ENCODE measurements at places on chromosomes 4 and X.

- no peak for DNase-seq
Measured at GRCh38 chr4:105679186-105679585, 29.3 kb downstream of the INTS12 start.

GRCh38 chrX:47218280-47218919 lies at the start of gene CDK16:
CDK16 (plus strand) TSS chrX:47218681; CDS start chrX:47223558, 4,877 bp downstream.
- DNase-seq, result peak; percentile 40

DNA sequence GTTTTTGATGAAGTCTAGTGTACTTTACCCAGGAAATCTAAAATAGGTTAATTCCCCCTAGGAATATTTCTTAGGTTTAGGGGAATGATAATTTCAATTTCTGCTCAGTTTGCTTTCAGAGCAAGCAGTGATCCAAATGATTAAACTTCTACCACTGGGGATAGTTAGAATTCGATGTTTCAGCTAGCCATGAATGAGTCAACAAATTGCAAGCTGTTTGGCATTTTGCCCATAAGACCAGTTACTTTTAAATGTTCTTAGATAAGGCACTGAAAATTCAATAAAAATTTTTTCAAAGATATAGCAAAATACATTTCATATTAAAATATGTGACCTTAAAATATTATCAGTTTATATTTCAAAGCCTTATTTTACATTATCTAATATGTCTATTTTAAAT lies 993.6 kb downstream of the ARAP2 start:
- DNase-seq, result no peak

- no peak for DNase-seq
Measured at GRCh38 chr4:66639361-66639760, 905.9 kb downstream of the CENPC start.

- no peak for DNase-seq
Measured at GRCh38 chr4:152962150-152962549, 26.0 kb downstream of the FHDC1 start.

GRCh38 chr4:74961230-74961629 lies 28.3 kb downstream of the PARM1 start:
- no peak for DNase-seq

DNA sequence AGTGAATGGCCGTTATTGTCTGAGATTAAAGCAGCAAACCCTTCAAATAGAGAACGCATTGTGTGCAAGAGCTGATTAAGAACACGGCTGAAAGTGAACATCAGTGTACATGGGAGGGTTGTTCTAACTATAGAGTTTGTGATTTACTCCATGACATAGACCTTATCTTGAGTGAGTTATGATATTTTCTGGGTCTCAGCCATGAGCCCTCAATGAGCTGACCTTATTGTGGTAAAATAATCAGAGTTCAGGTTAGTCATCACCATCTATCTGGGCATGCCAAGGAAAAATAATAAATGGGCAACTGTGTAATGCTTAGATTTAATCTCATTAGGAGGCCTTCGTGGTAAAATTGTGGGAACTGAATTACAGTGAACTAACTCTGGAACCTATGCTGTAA lies 33.2 kb upstream of the CLDN24 start:
- no peak for DNase-seq

DNA sequence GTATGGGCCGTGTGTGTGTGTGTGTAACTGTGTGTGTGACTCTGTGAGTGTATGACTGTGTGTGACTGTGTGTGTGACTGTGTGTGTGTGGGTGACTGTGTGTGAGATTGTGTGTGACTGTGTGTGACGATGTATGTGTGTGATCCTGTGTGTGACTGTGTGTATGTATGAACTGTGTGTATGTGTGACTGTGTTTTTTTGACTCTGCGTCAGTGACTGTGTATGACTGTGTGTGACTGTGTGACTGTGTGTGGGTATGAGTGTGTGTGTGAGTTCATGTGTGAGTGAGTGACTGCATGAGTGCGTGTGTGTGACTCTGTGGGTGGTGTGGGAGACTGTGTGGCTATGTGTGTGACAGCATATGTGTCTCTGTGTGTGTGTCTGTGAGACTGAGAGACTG lies 81.8 kb downstream of the ZNF718 start:
- no peak for DNase-seq

DNA sequence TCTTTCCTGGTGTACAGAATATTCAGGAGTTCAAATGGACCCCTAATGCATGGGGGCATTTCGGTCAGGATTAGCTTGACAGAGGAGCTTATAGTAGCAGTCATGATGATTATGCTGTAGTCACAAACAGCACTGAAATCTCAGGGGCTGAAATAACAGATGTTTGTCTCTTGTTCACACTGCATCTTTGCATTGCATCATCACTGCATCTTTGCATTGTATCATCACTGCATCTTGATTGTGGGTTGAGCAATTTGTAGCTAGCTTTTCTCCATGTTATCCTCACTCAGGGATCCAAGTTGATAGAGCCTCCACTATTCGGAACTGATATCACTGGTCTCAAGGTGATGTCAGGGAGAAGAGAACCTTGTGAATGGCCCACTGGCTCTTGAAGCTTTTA lies 160.9 kb downstream of the GATB start:
- no peak for DNase-seq

DNA sequence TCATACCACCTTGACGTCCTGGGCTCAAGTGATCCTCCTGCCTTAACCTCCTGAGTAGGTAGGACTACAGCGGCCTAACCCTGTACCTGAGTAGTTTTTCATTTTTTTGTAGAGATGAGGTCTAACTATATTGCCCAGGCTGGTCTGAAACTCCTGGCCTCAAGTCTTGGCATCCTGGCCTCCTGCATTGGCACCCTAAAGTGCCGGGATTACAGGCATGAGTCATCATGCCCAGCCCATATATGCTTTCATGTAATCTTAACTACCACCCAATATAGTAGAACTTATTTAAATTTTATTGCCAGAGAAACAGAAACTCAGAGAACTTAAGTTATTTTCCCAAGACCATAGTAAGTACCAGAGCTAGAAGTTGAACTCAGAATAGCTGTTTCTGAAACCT lies 27.1 kb downstream of the AFM start:
- no peak for DNase-seq

- no peak for DNase-seq
Measured at GRCh38 chrX:63782515-63782914, 2.5 kb downstream of the ARHGEF9 start.

- DNase-seq, result no peak
Measured at GRCh38 chr4:33262824-33263223, 2542.7 kb downstream of the PCDH7 start.

DNA sequence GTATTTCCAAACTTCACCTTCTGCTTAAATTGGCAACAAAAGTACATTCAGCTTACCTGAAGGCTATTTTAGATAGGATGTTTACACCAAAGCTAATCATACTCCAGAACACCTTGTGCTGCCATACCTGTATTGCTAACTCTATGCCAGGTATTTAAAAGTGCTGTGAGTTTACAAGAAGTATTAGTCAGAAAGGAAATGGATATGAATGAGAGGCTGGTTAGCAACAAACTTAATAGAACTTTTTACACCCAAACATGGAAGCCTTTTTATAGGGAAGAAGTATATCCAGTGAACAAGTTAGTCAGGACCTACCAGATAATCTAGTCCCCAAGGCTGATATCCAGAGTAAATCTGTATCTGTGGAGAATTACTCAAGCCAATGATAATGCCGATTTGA lies 131.2 kb upstream of the SPRY1 start:
- no peak for DNase-seq

- DNase-seq, result no peak
Measured at GRCh38 chr4:44871133-44871532, 144.8 kb upstream of the GNPDA2 start.

GRCh38 chr4:4647041-4647440 lies 105.2 kb upstream of the STX18 start:
- DNase-seq, result no peak

GRCh38 chr4:147054228-147054872 lies 108.7 kb upstream of the TTC29 start:
- no peak for DNase-seq

DNA sequence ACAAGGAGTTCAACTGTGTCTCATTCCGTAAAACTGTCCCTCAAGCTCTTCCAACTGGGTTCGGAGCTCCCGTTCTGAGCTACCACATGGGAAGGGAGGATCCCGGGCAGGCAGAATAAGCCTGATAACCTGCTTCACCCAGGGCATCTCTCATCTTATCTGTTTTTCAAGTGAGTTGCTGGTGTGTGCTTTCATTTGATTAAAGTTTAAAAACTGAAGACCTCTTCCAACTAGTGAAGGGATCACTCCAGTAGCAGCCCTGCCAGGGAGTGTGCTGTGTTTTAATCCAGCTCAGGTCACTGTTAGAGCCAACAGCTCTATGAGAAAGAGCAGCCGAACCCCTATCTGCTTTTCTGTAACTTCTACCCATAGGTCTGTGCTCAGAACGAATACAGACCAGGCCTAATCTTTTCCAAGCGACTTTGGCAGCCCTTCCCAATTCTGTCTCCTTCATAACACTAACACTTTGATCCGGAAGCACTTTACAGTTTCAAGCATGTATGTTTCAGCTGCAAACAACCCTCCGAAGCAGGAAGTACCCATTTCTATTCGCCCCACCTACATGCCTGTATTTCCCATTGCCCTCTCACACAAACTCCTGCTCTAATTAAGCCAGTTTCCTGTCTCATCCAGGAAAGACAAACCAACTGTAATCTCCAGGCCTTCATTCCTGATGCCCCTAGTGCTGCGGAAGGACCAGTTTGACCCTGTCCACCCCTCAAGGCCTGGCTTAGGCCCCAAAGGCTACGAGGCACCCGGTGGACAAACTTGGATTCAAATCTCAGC lies 60.9 kb downstream of the IRF2 start:
- DNase-seq, result no peak

DNA sequence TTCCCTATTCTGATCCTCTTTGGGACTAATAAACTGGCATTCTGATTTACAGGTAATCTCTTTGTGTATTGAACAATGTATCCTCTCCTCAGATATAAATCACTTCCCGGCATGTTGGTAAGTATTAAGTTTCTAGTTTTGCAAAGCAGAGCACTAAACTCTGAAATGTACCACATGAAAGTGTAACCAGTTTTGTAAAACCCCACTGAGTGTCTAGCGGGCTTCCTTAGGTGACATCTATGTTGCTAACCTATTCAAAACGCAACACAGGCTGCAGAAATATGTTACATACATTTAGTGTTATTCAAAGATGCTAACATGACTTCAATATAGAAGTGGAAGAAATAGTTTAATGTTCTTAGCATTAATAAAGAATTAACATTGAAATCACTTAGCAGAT lies 25.2 kb downstream of the DNAJB14 start:
- DNase-seq, result no peak

DNA sequence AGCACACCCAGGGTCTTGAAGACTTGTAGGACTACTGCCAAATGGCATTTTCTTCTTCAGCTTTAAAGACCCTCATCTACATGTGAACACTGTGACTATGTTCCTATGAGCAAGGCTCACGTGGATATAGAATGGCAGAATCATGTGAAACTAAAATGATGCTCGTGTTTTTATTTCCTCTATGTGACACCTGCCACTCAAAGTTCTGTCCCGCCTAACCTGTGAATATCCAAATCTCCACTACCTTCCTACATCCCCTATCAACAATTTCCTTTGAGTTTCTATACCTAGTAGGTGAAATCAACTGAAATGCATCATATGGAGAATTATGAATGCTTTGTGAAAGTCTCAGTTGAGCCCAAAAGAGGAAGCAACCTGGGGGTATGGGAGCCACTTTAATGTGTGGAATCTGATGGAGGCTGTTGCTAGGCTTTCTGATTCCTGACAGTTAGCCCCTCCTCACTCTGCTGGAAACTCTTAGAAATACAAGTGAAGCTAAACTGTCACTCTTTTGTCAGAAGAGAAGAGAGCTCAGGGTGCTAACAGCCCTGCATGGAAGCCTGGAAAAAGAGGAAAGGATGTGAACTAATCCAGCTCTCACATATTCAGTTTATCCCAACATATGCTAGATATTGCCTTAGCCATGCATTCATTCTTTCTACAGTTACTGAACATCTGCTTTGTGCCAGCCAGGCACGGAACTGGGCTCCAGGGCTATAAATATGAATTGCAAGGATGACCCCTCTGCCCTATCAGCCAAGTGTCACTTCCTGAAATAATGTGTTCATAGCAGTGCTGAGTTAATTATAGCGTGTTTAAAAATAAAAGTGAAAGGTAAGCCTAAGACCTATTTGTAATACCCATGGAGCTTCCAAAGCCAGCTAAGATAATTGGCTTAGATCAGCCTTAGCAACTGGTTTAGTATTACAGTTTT lies 11.0 kb downstream of the LHFPL1 start:
- no peak for DNase-seq

- DNase-seq, result peak; percentile 14
Measured at GRCh38 chr4:11489453-11490083, 60.9 kb upstream of the HS3ST1 start.

DNA sequence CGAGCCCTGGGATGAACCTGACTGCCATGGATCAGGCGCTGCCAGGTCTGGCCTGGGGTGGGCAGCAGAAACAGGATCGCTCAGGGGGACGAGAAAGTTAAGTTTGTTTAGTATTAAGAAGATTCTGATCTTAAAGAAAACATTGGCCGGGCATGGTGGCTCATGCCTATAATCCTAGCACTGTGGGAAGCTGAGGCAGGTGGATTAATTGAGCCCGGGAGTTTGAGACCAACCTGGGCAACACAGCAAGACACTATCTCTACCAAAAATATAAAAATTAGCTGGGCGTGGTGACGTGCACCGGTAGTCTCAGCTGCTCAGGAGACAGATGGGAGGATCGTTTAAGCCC lies 696 bp upstream of the FLNA start:
- DNase-seq, result no peak

DNA sequence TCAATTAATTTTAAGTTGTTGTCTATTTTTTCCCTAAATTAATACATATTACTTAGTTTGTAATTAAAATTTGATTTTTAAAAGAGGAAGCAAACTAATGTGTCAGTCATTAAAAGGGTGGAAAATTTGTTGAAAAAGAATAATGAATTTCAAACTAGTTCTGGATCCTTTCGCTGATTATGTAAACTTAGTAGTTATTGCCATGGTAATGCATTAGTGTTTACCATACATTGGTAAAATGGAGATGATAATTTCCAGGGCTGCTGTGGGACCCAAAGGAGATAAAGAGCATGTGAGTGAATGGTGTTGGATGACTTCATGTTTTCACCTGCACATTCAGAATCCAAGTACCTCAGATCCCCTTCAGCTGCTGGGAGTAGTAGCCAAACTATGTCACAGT lies 6.5 kb downstream of the BEX3 start:
- no peak for DNase-seq

DNA sequence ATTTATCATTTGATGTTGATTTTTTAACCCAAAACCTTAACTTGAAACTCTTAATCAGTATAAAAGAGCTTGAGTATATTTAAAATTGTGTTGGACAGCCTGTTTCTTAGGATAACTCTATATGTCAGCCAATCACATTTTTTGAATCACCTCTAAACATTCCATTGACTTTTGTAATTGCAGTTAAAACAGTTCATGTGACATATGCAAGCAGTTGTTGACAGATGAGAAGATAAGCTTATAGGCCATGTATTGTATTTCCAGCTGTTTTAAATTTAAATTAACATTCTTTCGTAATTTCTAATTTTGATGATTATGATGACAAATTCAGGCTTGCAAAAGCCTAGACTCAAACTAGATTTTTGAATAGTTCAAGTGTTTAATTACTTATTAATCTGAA lies 17.4 kb downstream of the VEGFC start:
- DNase-seq, result no peak
